Glutamatergic neuron (in vitro differentiated cells): ENCODE measurements at places on chromosomes 2 and 18.
A peak's percentile ranks its signal among the peaks of the same experiment; 100 is the strongest.

- no peak for DNase-seq
These were observed 244.3 kb downstream of the RNF144A start for GRCh38 chr2:7161501-7161900.

GRCh38 chr2:110812726-110813645, 80.6 kb downstream of the ACOXL start:
- no peak for DNase-seq

DNA sequence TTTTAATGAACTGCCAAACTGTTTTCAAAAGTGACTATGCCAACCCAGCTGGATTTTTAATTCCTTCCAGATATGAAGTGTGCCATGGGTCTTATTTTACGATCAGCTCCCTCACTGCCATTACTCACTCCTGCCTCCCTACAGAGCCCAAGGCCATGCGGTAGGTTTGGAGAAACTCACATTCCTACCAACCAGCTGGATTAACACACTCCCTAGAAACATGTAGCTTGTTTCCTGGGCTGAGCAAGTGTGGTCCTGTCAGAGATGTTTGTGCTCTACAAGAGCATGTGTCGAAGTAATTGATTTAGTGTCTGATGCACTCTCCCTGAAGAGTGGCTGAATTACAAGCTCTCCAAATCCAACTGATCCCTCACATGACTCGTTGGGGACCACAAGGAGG, 82.5 kb downstream of the SPP2 start:
- DNase-seq: no peak

DNA sequence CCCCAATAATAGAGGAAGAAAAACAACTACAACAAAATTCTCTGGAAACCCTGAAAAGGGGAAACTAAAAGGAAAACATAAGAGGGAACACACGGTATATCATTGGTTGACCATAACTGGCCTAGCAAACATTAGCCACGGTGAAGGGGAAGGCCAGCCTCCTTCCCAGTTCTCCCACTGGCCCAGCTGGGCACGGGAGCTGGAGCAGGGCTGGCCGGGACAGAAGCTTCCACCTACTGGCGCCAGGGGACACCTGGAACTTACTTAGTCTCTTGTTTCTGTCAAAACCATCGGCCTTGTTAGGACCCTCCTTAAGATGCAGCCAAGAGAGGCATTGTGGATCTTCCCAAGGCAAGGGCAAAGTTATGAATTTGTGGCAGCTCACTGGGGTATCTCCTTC, 56.1 kb upstream of the DLGAP1 start:
- no peak for DNase-seq

- no peak for DNase-seq
These were observed 3.1 kb downstream of the CD28 start for GRCh38 chr2:203709416-203710040.

GRCh38 chr2:25545899-25546298, 127.5 kb downstream of the DTNB start:
- DNase-seq: no peak

DNA sequence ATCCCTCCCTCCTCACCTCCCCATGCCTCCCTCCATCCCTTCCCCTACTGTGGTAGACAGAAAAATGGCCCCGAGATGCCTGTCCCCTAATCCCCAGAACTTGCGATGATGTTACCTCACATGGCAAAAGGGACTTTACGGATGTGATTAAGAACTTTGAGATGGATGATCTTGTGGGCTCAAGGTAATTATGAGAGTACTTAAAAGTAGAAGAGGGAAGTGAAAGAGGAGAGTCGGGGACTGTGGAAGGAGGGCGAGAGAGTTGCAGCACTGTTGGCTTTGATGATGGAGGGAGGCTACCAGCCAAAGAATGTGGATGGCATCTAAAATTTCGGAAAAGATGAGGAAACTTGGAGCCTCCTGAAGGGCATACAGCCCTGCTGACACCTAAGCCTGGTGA, 66.5 kb downstream of the AGAP1 start:
- no peak for DNase-seq

DNA sequence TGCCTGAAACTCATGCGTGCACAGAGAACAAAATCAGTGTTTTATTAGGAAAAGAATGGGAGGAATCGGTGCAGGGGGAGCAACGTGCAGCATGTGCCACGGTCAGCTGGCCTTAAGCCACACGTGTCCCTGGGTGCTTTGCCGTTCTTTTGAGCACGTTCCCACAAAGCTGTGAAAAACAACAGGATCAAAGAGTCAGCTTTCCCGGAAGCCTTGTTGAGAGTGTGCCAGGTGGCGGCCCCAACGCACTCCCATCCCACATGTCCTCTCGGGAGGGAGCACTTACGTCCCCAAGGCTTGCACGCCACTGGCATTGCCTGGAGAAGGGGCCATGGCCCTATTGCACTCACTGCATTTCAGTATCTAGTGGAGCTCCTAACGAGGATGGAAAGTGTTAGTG, 511.2 kb downstream of the EIPR1 start:
- DNase-seq: no peak

DNA sequence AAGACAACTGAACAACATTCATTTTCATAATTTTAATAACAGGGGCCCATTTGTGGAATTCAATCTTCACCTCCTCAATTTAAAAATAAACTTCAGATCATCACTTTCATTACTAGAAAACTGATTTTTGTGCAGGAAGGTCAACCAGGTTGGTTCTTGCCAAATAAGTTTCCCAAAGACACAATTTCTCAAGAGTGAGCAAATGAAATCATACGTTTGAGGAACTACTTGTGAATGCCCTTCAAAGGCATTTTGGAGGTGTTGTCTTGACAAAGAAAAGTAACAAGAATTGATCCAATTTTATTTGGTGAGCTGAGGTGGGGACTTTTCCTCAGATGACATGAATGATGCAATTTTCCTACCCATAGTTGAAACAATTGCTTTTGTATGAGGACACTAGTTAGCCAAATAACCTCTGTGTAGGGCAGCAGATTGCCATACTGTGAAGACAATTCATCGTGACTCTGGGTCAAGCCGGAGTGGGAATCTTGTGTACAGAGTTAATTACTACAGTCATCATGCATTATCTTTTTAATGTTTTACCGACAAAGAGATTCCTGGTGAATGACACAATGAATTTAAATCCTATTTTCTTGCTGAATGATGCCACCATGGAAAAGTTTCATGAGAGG, 121.8 kb downstream of the TGFA start:
- no peak for DNase-seq

- DNase-seq: no peak
These were observed 36.2 kb downstream of the MAL start for GRCh38 chr2:95061601-95062183.

GRCh38 chr18:52312346-52312745, 27.7 kb upstream of the DCC start:
- no peak for DNase-seq

- no peak for DNase-seq
These were observed 180.2 kb upstream of the KLHL29 start for GRCh38 chr2:23204685-23205242.

- DNase-seq: no peak
These were observed 51.5 kb upstream of the NXPH2 start for GRCh38 chr2:138831691-138832090.

GRCh38 chr2:52465287-52465686, 1302.3 kb upstream of the CHAC2 start:
- DNase-seq: no peak

DNA sequence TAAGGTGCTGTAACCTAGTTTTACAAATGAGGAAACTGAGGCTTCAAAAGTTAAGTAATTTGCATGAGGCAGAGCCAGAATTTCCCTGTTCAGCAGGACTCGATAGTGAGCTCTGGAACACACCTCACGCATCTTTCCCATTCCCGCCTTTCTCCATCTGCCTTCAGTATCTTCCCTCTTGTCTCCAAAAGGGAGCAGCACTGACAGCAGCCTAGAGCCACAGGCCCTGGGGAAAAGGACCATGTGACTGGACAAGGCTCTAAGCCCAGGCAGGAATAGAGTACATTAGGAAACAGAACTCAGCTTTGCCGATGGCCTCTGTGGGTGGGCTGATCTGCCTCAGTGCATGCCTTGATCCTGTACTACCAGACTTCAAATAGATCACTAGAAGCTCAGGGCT, 21.5 kb downstream of the GPR155 start:
- peak; percentile 75 for DNase-seq

DNA sequence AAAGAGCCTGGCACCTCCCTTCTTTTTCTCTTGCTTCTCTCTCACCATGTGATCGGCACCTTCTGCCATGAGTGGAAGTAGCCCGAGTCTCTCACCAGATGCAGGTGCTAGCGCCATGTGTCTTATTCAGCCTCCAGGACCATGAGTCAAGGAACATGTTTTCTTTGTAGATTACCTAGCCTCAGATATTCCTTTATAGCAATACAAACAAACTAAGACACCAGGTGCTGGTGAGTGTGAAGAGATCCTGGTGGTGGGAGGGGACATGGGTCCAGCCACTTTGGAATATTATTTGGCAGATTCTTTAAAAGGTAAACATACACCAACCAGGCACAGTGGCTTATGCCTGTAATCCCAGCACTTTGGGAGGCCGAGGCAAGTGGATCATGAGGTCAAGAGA, 5.9 kb upstream of the USP40 start:
- DNase-seq: no peak

DNA sequence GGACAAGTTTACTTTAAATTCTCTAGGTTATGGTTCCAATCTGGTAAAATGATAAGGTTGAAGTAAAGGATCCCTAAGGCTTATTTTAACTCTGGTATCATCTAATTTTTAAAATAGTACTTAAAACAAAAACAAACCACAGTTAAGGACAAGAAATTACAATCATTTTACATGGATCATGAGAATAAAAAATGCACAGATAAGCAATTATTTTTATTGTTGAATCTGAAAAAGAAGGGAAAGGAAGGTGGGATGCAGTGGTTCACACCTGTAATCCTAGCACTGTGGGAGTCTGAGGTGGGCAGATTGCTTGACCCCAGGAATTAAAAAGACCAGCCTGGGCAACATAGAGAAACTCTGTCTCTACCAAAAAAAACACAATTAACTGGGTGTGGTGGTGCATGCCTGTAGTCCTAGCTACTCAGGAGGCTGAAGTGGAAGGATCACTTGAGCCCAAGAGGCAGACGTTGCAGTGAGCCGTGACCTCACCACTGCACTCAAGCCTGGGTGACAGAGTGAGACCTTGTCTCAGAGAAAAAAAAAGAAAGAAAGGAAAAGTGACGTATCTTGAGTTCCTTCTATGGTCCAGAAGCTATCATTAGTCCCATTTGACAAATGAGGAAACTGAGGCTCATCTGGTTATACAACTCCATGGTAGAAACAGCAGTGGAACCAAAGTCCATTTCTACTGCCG, 2.5 kb downstream of the TNFAIP6 start:
- DNase-seq: no peak

DNA sequence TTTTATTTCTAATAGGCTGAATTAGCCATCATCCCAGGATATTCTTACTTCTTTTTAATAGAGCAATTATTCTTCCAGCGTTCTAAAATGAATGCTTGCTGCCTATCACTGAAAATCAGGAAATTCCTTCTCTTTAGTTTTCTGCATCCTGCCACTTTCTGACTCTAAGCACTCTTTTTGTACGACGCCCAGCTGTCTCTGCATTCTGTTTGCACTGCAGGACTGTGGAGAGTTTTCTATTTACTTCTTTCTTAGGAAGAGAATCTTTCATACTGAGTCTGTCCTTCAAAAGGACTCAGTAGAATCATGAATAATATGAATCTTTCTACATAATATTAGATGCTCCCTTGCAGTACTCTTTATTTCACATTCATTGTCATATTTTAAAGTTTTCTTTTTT, 360.4 kb upstream of the DSEL start:
- DNase-seq: no peak

DNA sequence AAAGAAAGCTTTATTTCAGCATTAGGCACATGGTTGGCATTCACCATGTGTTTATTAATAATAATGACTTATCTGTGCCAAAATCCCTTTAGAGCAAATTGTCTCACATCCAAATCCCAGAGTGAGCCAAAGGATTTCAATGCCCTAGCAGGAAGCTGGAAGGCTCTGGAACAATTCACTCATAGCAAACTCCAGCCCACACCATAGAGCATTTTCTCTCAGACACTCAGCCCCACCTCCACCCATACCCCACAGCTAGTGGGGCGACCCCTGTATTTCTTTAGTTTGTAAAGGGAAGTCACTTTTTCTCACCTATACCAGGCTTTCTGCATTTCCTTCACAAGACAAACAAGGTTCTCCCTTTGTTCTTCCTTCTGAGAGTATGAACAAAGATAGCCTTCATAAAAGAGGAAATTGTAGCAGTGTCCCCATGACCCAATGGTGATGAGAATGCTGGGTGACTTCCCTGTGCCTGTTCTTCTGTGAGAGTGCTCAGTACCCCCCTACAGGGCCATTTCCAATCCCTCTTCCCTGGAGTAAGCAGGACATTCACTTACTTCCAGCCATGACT, 100.1 kb upstream of the APCDD1 start:
- no peak for DNase-seq

GRCh38 chr2:152155209-152155608, 20.4 kb downstream of the STAM2 start:
- no peak for DNase-seq

GRCh38 chr2:68721482-68722101, 13.0 kb upstream of the ARHGAP25 start:
- DNase-seq: no peak

- DNase-seq: no peak
These were observed 170.1 kb downstream of the DCC start for GRCh38 chr18:52510139-52510538.

DNA sequence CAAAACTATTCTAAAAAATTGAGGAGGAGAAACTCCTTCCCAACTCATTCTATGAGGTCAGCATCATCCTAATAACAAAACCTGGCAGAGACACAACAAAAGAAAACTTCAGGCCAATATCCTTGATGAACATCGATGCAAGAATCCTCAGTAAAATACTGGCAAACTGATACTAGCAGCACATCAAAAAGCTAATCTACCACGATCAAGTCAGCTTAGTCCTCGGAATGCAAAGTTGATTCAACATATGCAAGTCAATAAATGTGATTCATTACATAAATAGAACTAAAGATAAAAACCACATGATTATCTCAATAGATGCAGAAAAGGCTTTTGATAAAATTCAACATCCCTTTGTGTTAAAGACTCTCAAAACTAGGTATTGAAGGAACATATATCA, 63.1 kb downstream of the EHBP1 start:
- no peak for DNase-seq

- peak; percentile 23 for DNase-seq
These were observed 10.8 kb upstream of the ERMN start for GRCh38 chr2:157336137-157337010.

- DNase-seq: no peak
These were observed 3.9 kb upstream of the TMEM178A start for GRCh38 chr2:39661826-39662225.

GRCh38 chr2:241808051-241808720, 807 bp upstream of the NEU4 start:
- no peak for DNase-seq

DNA sequence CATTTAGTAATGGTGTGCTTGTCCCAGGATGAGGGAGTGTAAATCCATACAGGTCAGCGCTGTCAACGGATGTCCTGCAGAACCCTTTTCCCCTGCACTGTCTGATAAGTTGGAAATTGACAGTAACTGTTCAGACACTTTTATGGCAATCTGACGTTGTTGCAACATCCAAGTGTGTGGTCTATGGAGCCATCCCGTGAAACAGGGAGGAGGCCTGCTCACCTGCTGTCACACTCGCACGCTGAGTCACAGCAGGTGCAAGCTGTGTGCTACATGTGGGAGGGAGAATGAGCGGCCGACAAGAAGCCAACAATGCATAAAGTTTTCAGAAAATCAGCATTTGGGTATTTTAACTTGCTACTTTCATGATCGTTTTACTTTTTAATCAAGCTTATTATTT, 43.7 kb upstream of the RMDN2 start:
- no peak for DNase-seq

GRCh38 chr2:133633309-133633708, 65.0 kb upstream of the NCKAP5 start:
- no peak for DNase-seq

GRCh38 chr2:135815269-135815668, 21.7 kb downstream of the LCT start:
- DNase-seq: no peak
